SK-N-DZ (cell line): ENCODE measurements at places on chromosomes 16 and 17.

- no peak for DNase-seq
These were observed 110.2 kb upstream of the CPHXL start for GRCh38 chr16:75836347-75837010.

- DNase-seq: no peak
These were observed 19.7 kb downstream of the TTC19 start for GRCh38 chr17:16019347-16019746.

GRCh38 chr17:59812139-59812538 lies 80.6 kb downstream of the TUBD1 start:
- DNase-seq: no peak

DNA sequence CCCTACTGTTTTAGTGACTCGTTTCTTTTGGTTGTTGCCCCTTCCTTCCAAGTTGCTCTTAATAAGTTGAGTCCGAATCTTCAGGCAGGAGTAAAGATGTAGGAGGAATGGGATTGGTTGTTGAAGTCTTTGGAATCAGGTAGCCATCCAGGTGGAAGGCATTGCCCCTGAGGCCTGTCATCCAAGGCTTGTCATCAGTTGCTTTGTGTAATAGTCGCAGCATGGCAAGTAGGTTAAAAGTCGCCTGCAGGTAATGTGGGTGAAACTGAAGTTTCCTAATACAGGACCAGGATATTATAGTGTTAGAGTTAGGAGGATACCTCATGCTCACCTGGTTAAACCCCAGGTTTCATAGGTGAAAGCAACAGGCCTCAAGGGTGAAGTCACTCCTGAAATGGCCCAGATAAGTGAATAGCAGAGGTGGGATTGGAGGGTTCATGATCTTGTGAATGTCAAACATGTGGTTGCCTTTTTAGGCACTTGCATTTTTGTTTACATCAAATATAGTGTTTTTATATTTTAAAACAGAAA lies 934 bp downstream of the PCTP start:
- DNase-seq: no peak

- DNase-seq: no peak
These were observed 65.7 kb downstream of the PARN start for GRCh38 chr16:14564323-14564722.

GRCh38 chr17:6394055-6394606 lies 40.8 kb downstream of the AIPL1 start:
- DNase-seq: no peak

DNA sequence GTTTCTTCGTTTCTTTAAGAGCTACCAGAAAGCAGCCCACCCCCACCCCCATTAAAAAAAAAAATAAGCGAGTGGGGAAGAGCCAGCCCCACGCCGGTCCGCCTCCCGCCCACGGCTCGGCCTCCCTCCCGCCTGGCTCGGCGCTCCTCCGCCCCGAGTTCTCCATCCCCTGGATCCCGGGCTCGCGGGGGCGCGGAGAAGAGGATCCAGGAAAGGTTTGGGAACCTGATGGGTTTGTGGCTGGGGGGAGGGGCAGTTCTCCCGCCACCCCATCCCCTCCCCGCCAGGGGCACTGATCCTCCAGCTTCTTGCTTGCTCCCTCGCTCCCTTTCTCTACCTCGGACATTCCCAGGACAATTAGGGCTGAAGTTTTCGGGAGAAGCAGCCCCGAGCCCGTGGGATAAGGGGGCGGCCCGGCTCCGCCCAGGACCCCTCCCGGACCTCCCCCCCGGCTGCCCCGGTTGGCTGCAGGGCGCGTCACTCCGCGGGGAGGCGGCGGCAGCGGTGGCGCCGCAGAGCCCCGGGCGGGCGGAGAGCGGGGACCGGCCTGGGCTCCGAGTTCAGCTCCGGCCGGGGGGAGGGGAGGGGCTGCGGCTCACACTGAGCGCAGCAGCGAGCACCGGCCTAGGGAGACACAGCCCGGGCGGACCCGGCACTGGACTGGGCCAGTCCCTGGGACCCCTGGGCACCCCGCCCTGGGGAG lies 1.0 kb upstream of the SALL1 start:
- DNase-seq: peak; percentile 60

- DNase-seq: no peak
These were observed 17.1 kb downstream of the PMP22 start for GRCh38 chr17:15247891-15248529.

GRCh38 chr17:69558796-69559195 lies 144.3 kb downstream of the MAP2K6 start:
- DNase-seq: no peak

DNA sequence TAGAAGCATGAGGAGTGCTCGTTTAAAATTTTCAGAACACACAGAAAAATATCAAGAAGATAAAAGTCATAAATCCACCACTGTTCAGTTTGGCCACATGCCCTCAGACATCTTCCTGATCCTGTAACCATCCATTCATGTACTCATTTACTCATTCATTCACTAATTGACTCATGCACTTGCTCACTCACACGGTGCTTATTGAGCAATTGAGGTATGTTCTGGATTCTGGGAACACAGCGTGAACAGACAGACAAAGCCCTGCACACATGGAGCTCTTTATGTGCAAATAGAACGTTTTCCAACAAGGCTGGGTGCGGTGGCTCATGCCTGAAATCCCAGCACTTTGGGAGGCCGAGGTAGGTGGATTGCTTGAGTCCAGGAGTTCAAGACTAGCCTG lies 10.2 kb upstream of the NATD1 start:
- no peak for DNase-seq

DNA sequence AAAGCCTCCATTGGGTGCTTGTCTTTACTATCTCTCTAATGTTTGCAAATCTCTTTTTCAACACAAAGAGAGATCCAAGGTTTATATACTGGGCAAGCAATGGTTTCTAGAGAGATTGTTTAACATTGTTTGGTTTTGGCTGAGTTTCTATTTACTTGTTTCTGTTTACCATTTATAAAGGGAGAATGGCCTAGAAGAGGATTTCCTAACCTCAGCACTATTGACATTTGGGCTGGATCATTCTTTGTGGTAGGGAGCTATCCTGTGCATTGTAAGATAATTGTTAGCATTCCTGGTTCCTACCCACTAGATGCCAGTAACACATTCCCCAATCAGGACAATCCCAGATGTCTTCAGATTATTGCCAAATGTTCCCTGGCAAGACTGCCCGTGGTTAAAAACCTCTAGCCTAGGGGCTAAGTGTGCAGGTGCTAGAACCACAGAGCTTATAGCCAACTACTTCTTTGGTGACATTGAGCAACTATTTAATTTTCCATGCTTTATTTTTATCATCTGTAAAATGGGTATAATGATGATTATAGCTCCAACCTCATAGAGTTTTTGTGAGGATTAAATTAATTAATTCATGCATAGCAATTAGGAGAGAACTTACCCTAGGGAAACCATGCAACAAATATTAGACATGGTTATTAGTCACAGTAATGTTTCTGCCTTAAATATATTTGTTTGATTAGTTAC lies 413.9 kb upstream of the MAF start:
- DNase-seq: no peak

GRCh38 chr16:69831212-69832123 lies 69.3 kb downstream of the WWP2 start:
- DNase-seq: no peak

DNA sequence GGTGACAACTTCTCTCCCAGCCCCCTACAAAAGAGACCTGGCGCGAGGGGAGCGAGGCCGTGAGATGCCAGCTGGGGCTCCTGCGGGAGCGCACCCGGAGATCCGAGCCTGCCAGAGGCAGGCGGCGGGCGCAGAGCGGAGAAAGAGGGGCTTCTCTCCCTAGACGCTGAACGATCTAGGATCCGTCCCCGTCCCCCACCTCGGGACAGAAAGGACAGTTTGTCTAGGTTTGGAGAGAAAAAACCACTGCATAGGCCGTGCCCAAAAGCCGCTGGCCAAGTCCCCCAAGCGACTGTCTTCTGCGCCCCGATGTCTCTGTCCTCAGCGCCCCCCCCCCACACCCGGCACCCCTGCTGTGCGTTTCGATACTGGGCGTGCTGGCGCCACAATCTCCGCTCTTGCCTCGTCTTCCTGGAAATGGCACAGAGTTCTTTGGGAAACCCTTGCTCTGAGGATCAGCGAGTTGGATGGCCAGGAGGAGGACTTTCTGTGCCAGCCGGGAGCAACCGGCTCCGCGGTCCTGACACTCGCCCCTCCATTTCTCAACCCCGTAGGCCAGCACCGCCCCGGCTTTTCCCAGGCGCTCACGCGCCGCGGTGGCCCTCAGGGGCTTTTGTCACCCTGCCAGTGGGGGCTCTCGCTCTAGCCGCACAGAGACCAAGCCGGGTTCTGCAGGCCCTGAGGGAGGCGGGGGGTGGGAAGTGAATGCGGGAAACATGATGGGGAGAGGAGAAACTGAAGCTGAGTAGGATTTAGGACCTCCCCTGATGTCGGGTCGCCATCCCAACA lies 1.0 kb downstream of the SSTR2 start:
- no peak for DNase-seq

- DNase-seq: peak; percentile 72
These were observed 486 bp downstream of the SYT17 start for GRCh38 chr16:19168371-19169081.

DNA sequence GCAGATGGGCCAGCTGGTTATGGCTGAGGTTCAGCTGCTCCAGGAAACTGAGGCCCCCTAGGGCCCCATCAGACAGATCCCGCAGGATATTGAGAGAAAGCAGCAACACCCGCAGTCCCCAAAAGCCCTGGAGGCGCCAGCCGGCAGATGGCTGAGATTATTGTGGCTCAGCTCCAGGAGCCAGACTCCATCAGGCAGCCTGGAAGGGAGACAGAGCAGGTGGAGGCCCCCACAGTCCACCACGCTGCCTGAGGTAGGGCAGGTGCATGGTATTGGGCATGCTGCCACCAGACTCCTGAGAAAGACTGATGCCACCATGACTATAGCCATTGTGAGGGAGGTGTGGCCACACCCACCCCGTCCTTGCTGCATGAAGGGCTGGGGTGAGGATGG lies 9.5 kb upstream of the TMEM101 start:
- DNase-seq: peak; percentile 57

- no peak for DNase-seq
These were observed 34.4 kb upstream of the RGS9 start for GRCh38 chr17:65102788-65103187.

DNA sequence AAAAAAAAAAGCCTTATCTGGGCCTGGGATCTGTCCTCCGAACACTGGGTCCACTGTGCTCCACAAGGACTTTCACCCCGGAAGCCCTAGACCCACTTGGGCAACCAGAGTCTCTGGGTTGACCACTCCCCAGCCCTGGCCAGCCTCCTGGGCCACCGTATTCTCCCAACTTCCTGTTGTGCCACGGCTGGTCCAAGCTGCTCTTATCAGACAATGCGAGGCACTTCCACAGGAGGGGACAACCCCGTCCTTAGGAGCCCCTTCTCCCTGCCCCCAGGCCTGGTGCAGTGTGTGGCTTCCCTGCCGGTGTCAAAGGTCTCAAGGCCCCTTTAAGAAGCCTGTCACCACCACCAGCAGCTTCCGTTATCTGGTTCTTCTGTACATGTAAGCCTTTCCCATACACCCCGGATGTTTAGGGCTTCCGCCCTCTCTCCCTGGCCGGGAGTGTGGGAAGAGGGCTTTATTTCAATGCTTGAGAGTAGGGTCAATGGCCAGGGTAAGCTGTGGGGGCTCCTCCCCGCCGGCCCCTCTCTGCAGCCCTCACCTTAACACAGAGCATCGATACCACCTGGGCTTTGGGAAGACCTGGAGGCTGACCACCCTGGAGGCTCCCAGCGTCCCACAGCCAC lies 313.0 kb downstream of the SEC14L1 start:
- DNase-seq: no peak

DNA sequence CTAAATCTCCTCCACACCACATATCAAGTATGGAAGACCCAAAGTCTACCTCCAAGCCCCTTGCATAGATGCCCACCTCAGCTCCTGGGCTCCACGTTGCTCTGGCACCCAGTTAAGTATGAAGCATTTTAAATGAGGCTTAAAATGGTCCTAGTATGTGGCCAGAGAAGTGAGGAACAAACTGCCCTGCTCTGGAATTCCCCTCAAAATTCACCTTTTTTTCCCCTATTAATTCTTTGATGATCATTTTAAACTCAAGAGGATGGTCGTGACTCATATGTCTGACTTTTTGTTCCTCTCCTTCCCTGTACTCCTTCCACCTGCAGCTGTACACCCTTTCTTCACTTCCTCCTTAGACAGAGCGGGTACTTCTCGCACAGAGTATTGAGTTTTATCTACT lies 234.5 kb upstream of the MYOCD start:
- no peak for DNase-seq

- DNase-seq: no peak
These were observed 215.4 kb downstream of the SEC14L1 start for GRCh38 chr17:77356109-77356689.

DNA sequence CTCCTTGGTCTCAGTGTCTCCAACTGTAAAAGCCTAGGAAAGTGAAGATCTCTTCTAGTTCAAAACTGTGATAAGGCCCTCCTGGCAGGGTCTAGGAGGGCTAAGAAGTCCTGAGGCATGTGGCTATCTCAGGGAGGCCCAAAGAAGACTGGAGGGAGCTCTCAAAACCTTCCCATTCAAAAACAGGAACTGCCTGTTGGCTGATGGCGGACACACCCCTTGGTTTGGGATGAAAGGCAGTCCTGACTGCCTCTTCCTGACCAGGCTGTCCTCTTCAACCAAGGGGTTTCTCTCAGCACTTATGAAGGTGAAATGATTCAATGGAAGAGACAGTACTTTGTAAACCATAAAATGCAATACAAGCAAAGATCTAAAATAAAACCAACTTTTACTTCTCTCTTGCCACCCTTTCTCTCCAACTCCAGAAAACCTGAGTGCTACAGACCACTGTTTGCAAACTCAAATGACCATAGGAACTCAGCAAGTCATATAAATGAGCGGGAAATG lies 4.7 kb downstream of the ZNF764 start:
- DNase-seq: no peak

DNA sequence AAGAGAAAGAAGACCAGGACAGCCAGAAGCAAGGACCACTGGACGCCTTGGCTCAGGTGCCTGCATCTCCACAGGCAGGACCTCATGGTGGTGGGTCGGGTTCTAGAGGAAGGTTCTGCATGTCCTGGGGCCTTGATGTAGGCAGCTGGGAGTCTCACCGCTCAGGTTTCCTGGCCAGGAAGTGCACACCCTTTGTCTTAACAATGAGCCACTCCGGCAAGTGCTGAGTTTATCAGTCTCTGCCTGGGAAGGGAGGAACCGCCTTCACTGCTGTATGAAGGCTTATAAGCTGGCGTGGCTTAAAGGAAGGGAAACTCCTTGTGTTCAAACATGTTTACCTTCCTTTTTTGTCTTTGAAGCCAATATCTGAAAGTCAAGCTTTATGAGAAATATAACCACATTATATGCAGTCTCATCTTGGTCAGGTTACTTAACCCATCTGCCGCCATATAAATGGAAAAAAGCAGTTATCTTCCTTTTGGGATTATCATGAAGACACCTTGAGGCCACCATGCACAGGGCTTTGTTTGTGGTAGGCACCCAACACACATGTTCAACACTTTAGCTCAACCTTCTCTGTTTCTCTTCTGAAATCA lies at the start of gene ST6GALNAC1:
ST6GALNAC1 (minus strand) TSS at position 205 of the 596 bp plus-strand sequence; CDS start at position 86, 119 bp downstream.
- no peak for DNase-seq

GRCh38 chr16:66502020-66502913 lies 47.7 kb downstream of the TK2 start:
- no peak for DNase-seq
